ENCODE measurements at places on chromosomes 5 and 9.
A peak's percentile ranks its signal among the peaks of the same experiment; 100 is the strongest.

- no peak overlapping the region for H3K4me3 ChIP-seq
- DNase-seq = peak; percentile 76
- H3K36me3 ChIP-seq = no peaks in the 10 kb centered on the region
- H3K27me3 ChIP-seq = no peaks in the 10 kb centered on the region
- no peak overlapping the region for H3K27ac ChIP-seq
Observed at GRCh38 chr9:85258823-85259370, 482.9 kb downstream of the AGTPBP1 start.

DNA sequence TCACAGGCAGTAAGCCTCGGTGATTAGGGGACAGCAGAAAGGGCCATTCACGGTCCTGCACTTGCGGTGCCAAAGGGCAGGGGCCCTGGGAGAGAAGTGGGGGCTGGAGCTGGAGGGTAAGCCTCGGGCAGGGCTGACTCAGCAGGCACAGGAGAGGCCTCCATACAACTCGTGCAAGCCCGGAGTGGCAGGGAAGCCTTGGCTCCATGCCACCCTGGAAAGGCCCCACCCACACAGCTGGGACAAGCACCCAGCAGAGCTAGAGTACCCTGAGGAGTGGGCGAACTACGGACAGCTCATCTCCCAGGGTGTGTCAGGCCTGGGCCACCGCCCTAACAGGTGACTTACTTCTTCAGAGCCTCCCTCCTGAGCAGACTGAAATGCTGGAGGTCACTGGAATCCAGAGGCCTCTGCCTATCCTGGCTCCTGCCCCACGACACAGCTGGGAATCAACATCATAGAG lies 5.6 kb upstream of the CAMK2A start:
- H3K4me3 ChIP-seq = no peak overlapping the region
- no peaks in the 10 kb centered on the region for H3K27me3 ChIP-seq
- H3K4me1 ChIP-seq = peaks cover 22% of the 10 kb centered on the region
- peak; percentile 74 for DNase-seq

- peaks cover 17% of the 10 kb centered on the region for H3K4me1 ChIP-seq
- peak; percentile 45 for DNase-seq
- peak overlapping the region; percentile 88 for H3K27ac ChIP-seq
- H3K36me3 ChIP-seq = peaks cover 2% of the 10 kb centered on the region
- H3K27me3 ChIP-seq = no peaks in the 10 kb centered on the region
Observed at GRCh38 chr5:74686962-74687751, 2.1 kb downstream of the HEXB start.

DNA sequence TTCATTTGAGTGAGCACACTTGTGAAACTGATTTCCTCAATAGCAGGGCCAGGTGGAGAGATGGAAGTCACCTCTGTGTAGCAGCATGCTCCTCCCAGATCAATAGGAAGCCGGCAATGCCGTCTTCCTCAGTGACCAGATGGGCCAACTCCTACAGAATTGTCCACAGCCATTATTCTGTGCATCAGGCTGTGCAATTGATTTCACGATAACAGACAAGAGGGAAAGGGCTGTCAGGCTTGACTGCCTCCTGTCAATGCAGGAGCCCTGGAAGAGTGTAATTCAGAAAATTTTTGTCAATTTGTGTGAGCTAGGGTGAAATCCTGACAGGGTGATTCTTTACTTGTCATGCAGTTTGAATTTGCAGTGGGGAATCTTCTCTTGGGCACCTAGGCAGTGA lies 838.4 kb upstream of the NUDT12 start:
- DNase-seq = no peak
- H3K36me3 ChIP-seq = no peaks in the 10 kb centered on the region
- no peak overlapping the region for H3K27ac ChIP-seq
- H3K27me3 ChIP-seq = no peaks in the 10 kb centered on the region
- H3K4me3 ChIP-seq = no peak overlapping the region

GRCh38 chr5:143800715-143801114 lies 11.2 kb upstream of the HMHB1 start:
- no peaks in the 10 kb centered on the region for H3K36me3 ChIP-seq
- H3K4me1 ChIP-seq = no peaks in the 10 kb centered on the region
- no peak overlapping the region for H3K4me3 ChIP-seq
- H3K27ac ChIP-seq = no peak overlapping the region
- H3K27me3 ChIP-seq = no peaks in the 10 kb centered on the region
- no peak for DNase-seq

Measured in fibroblast of lung (primary cell).